ENCODE measurements at places on chromosomes 12 and 14. TPM values are rescaled to one million over a fixed set of nuclear protein-coding genes. Genes with fewer than 3 reads are reported as not detected.

- no peak for DNase-seq
These were observed at the start of gene ASCL4 for GRCh38 chr12:107774349-107775029. TSS of gene ASCL4 (plus strand) at chr12:107774704. CDS start at chr12:107775219, 515 bp downstream.

- DNase-seq, result no peak
These were observed 98.9 kb downstream of the ARID2 start for GRCh38 chr12:45828402-45828801.

DNA sequence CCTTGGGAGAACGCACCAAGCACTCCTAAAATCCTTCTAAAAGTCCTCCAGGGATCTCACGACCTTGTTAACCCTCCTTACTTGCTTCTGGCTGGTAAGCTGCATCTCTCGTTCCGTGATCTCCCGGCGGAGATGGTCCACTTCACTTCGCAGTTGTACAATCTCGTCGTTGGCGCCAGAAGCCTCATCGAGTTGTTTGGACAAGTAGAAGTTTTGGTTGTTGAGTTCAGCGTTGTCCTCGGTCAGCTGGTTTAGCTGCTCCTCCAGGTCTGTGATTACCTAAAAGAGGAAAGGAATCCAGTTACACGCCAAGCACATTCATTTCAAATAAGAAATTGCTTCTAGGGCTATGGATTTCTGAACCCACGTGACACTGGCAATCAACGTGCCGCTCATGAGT, 67.1 kb downstream of the PRKAB1 start:
- DNase-seq, result no peak

The TMEM121 gene
- 3.7 TPM for total RNA-seq

The C14orf132 gene
- 8.7 TPM for total RNA-seq

The SYT1 gene
- total RNA-seq, result 0.99 TPM

All from skin of body (tissue), 3 donors.